ENCODE measurements at places on chromosomes 16 and 17.

DNA sequence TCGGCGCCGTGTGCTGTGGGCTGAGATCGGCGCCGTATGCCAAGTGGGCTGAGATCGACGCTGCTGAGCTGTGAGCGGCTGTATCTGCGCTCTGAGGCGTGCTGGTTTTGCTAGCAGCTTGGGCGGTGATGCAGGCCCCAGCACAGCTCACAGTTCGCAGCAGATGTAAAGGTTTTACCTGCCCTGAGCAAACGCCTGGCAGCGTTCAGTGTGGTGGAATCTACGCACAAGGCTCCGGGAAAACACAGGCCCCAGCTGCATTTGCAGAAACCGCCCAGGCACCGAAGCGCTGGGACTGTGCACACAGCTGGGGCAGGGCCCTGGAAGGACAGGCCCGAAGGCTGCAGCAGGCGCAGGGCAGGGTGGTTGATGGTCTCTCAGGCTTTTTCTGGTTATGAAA, 8.0 kb upstream of the ZNF469 start:
- DNase-seq, result no peak

DNA sequence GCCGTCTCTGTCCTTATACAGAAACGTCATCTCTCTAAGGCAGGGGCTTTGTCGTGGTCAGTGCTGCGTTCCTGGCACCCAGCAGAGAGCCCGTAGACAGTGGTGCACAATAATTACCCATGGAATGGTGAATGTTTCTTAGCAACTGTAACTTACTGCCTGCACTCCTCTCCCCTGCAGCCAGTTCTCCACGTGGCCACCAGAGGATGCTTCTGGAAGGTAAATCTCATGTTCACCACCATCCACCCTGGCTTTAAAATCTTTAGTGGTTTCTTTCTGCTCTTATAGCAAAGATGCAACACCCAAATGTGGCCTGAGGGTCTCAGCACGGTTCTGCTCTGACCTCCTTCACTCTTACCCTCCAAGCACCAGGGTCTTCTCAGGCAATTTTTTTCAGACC, 150.8 kb downstream of the GRIN2A start:
- no peak for DNase-seq

GRCh38 chr16:69340095-69340644, 598 bp downstream of the NIP7 start:
- no peak for DNase-seq

DNA sequence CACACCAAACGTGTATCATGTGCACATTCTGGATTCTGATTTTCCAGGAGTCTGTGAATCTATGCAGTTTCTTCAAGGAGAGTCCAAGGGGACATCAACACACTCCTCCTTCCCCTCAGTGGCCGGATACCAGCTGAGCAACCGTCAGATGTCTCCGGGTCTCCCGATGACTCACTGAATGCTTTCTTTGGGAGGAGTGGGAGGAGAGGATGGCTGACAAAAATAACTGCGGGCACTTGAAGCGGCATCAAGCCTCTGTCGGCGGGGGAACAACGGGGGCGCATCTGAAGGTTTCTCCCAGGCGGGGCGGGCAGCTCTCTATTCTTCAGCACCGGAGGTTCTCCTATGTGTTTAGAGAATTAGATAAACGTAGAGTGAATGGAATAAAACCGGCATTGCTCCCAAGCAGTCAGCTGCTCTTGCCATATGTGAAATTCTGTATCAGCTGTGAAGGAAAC, 24.6 kb upstream of the LRRC75A start:
- DNase-seq, result peak; percentile 30

GRCh38 chr17:29933379-29933778, 3.4 kb upstream of the SSH2 start:
- peak; percentile 31 for DNase-seq

DNA sequence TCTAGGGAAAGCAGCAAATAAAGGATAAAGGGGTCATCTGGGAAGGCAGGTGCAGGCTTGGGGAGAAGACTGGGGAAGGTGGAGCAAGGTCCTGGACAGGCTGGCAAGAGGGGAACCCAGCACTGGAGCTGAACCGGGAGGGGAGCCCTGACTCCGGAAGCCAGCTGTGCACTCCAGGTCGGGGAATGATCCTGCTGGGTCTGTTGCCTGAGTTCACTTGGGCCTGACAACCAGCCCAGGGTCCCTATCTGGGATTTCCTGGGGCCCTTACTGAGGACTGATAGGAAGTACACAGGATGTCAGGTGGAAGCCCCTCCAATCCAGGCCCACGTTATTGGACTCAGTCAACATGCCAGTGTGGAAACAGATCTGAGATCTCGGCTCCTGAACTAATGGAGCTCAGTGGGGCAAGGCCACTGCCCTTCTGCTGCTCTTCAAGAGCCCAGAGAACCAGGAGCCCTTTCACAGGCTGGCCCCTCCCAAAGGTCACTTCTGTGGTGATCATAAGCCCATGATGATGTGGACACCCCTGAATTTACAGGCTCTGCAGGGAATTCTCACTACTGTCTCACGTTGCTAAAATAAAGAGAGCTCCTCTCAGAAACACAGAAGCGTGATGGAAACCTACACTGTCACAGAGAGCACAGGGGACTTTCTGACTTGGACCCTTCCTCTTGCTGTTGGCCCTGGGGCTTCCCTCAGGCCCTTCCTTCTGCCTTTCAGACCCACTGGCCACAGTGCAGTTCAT, 19.9 kb upstream of the PITPNM3 start:
- no peak for DNase-seq

DNA sequence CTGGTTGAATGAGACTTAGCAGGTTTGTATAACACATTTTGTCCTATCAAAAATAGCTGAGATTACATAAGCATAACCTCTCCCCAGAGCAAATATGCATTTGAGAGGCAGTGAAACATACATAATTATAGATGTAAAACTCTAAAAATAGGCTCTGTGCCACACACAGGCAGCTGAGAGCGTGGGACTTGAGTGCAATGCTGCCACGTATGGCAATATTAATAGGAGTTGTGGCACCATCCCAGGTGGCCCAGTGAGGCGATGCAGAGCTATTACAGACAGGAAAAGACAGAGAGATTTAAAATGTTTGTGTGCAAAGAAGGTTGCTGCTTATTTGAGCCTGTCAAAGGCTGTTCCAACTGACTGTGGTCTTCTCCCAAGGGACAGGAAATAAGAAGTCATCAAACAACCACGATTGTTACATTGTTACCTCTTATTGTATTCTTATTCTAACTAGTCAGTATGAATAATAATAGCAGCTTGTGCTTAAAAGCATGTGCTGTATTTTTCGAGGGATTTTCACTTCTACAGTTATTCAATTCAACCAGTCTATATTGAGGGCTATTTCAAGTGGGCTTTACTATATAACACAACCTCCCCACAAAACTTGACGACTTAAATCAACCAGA, 116.5 kb downstream of the SALL1 start:
- no peak for DNase-seq

DNA sequence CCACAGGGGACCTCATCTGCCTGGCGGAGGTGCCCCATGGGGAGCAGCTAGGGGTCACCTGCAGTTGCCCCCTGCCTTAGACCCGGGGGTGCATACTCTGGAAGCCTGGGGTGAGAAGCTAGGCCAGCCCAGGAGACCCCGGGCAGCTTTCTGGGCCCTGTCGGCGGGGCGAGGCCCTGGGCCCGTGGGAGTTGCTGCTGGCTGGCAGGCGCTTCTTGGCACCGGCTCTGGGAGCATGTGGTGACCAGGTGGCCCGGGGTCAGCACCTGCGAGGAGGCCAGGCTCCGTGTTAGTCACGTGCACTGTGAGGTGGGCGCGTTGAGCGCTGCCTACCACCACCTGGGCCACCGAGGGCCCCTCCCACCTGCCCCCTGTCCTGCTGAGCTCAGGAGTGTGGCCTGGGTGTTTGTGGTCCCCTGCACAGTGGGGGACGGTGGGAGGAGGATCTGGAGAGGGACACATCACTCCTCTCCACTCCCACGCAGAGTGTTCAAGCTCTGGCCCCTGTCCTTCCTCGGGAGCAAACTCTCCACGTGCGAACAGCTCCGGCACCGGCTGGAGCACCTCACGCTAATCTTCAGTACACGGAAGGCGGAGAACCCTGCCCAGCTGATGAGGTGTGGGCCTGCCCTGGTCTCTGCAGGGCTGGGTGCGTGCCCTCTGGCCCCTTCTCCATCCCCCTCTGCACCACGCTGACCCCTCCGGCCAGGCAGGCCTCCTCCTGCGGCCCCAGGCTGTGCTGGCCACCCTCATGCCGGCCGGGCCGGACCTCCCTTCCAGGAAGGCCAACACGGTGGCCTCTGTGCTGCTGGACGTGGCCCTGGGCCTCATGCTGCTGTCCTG, 5.8 kb downstream of the PIGQ start:
- no peak for DNase-seq

DNA sequence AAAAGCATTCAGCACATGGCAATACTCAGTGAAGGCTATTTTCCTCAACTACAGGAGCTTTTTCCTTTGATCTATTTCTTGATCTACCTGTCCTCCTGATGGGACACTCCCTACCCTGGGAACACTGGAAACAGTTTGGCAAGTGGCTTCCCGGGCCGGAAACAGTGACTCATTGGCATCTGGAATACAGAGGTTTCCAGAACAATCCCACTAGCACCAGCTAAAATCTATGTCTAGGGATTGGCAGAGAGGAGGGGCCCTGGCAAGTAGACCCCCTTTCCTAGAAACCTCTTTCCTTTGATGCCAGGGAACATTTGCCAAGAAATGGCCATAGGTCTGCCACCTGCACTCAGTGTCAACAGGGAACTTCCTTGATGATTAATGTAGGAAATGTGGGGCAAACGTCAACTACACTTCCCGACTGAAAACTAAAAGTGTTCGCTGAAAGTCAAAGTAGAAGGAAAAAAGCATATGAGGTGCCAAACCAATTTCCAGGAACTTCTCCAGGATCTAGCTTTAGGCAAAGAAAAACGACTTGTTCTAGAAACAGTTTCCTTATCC, 30.4 kb upstream of the FBXW10B start:
- no peak for DNase-seq

GRCh38 chr17:19979917-19980770, 2.5 kb upstream of the AKAP10 start:
- DNase-seq, result peak; percentile 94

DNA sequence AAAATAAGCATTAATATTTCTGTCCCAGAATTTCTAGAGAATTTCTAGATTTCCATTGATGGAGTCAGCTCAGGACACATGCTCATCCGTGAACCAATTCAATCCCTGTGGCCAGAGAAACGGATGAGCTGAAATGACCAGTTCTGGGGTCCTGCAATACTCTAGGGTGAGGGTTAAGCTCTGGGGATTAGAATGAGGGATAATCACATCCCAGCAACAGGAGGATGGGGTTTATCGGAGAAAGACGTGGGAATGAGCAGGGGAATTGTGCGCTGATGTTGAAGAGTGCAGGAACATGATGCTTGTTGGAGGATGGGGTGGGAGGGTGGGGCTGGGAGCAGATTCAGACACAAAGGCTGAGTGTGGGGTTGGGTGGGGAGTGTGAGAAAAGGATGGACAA, 64.1 kb downstream of the SLC5A11 start:
- no peak for DNase-seq

DNA sequence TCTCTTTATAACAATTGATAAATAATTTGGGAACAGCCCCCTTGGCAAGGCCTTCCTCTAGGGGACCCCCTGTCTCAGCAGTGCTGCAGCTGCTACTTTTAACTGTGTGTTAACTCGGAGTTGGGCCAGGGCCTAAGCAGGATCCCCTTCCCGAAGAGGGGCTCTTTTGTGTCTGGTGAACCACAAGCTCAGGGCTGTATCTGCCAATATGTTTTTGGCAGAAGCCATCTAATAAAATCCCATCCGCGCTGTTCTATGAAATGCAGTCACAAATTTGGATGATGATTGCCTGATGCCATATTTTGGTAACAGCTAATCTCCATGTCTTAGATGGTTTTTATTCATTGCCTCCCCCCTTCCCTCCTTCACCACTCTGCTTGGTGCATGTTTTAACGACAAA, 267.7 kb downstream of the FTO start:
- no peak for DNase-seq

GRCh38 chr17:66635386-66636045, 199.4 kb upstream of the CACNG5 start:
- DNase-seq, result no peak

DNA sequence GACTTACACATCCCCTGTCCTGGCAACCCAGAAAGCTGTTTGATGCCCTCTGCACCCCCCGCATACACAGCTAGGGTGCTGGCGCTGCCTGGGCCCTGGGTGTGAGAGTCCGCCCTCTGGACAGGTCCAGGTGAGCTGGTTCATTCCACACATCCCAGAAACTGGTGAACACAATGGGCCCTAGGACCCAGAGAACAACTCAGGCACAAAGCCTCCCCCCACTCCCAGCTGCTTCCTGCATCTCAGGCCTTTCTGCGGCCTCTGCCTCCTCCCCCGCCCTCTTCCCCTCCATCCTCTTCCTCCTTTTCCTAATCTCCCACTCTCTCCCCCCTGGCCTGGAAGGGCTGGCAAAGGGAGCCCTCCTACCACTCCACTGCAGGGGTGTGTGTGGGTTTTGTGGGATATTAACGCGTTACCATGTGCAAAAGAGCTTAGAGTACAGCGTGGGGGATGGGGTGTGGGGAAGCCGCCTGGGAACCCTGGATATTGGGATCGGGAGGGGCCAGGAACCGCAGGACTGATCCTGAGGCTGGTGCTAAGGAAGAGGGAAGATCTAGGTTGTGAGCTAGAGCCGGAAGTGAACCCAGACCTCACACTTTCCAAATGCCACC, 1.6 kb upstream of the PPP1R9B start:
- peak; percentile 91 for DNase-seq

All from NCI-H524 (cell line).